Activated CD8-positive, alpha-beta T cell treated with anti-CD3 and anti-CD28 coated beads for 36 hours (primary cell): ENCODE measurements at places on chromosomes 2 and 18. TPM values are rescaled to one million over a fixed set of nuclear protein-coding genes. Genes with fewer than 3 reads are reported as not detected.

The CRYGC gene
- total RNA-seq, result not detected

The CABYR gene
- 1.3 TPM for total RNA-seq

The IL18RAP gene
- 5.8 TPM for total RNA-seq

The CRACDL gene
- total RNA-seq, result 0.09 TPM

- DNase-seq, result no peak
These were observed 20.2 kb upstream of the DLX1 start for GRCh38 chr2:172065111-172065510.

DNA sequence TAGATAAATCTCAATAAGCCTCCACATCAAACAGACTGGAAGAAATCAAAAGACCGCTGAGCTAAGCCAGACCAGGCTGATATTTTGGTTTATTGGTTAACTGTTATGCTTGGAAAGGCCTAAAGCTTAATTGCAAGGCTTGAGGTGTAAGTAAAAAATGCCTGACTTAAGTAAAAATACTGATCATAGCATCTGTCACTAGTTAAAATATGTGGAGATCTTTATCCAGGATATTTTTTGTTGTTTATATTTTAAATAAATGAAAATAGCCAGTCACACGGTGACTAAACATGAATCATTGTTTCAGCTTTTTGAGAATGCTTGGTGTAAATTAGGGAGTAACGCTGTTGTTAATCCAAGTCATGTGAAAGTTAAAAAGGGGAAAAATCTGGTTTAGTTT, 127.9 kb downstream of the THADA start:
- DNase-seq, result no peak

DNA sequence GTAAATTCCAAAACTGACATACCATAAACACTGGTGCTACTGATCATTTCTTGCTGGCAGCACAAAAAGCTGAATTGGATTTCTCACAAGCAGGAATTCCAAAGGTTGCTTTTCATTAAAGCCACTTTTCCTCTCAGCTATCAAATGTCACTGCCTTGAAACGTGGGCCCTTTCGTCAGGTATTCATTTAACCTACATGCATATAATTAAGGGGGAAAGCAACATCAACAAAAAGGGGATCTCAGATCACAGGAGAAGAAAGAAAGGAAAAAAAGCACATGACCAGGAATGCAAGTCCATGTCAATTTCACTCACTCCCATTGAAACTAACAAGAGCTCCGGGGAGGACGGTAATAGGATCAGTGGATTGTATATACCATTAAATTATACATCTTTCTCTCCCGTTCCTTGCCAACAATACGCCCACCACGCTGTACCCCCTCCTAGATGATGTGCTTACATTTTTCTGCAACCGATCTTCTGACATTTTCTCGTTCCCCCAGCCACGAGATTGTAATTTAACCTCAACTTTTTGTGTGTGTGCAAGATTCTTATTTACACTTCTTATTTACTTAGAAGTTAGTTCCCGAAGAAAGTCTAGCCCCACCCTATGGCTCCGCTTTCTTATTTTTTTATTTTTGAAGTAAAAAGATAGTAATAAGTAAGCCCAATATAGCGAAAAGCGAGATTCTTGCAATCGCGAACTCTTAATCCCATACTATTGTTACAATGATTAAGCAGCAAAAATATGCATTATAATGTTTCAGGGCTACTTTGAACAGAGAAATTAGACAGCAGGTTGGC, 725 bp downstream of the FIGN start:
- no peak for DNase-seq

DNA sequence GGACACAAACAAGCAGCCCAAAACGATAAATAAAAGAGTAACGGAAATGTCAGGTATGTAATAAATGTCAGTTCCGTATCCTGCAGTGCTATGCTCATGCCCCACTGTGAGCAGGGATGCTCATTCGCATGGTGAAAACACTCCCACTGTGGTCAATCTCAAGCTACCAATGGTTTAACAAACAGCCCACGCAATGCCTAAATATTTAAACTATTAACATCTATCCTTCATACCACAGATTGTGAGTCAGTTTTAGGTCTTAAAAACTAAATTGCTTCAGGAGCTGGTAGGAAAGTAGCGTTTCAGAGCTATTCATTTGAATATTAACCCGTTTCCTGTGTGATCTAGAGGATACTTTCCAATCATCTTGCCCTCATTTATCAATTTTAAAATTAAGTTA, 207.4 kb downstream of the TCF4 start:
- no peak for DNase-seq

GRCh38 chr2:150531591-150531990, 44.1 kb upstream of the RND3 start:
- no peak for DNase-seq

DNA sequence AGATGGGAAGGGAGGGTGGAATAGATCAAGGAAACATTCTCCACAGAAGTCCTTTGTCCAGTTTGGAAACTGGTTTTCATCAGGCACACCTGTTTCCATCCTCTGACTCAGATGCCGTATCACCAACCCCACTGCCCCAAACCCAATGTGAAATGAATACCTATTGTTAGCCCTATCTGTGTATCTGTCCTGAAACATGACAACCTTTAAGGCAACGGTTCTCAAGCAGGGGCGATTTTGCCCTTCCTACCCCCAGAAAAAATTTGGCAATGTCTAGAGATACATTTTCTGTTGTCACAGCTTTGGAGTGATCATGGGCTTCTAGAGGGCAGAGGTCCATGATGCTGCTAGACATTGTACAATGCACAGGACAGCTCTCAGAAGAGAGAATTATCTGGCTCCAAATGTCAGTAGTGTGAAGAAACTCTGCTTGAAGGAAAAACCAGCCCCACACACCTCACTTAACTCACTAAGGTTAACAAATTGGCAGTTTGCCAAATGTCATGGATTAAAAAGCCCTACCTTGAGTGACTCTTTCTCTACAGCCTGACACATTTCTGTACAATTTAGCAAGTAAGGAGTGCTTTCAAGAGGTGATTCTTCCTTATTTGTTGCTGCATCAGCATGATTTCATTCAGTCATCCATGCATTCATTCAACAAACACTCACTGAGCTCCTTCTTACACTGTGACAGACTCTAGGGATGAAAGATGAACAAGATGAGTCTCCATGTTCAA, 3.4 kb downstream of the SCTR start:
- DNase-seq, result no peak

DNA sequence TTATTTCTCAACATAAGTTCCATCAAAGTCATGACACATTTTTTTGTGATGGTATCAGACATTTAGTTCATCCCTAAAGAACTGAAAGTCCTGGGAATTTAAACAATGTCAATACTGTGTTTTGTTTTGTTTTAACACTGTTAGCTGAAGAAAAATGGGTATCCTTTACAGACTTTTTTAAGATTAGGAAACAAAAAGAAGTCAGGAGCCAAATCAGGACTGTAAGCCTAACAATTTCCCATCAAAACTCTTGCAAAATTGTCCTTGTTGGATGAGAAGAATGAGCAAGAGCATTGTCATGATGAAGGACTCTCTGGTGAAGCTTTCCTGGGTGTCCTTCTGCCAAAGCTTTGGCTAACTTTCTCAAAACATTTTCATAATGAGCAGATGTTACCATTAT, 69.4 kb downstream of the SRD5A2 start:
- DNase-seq, result no peak

DNA sequence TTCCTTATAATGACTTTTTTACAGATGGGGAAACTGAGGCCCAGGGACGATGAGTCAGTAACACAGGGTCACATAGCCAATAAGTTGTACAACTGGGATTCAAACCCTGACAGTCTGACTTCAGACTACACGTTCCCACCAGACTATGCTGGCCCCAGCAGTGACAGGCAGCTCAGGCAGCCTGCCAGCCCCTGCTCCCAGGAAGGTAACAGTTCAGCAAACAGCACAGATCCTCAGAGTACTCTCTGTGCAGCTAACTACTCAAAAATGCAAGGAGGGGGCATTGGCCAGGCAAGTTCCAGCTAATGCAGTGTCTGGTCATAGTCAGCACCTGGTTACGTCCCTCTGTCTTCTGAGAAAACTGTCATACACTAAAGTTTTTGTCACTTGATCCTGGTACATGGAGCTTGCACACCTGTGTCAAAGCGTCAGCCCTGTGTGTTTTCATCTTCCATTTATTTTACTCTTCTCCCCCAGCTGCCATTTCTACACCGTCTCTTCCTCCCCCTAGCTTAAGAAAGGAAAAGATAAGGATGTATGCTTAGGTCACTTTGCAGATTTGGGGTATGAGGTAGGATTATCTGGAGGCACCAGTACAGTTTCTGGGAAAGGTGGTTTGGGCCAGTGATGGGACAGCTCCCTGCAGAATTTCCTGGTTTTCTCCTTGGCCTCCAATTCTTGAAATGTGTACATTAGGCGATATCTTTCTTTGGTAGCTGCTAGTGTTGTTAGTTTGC, 4.5 kb downstream of the SMARCAL1 start:
- no peak for DNase-seq

DNA sequence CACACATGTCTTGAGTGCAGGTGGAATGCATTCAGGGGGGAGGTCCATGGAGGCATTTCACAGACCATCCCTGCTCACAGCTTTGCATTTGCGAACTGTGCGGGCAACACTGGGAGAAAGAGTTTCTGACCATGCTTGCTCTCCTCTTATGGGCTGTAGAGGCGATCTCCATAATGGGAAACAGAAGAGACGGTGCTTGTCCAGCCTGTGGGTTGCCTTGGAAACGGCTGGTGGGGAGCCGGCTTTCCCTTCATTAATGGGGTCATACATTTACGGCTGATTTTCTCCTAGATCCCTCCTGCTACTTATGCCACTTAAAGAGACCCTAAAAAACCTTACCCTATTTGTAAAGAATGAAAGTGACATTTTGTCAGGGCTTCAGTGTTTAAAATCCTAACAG, 147.4 kb downstream of the SOX11 start:
- DNase-seq, result no peak

DNA sequence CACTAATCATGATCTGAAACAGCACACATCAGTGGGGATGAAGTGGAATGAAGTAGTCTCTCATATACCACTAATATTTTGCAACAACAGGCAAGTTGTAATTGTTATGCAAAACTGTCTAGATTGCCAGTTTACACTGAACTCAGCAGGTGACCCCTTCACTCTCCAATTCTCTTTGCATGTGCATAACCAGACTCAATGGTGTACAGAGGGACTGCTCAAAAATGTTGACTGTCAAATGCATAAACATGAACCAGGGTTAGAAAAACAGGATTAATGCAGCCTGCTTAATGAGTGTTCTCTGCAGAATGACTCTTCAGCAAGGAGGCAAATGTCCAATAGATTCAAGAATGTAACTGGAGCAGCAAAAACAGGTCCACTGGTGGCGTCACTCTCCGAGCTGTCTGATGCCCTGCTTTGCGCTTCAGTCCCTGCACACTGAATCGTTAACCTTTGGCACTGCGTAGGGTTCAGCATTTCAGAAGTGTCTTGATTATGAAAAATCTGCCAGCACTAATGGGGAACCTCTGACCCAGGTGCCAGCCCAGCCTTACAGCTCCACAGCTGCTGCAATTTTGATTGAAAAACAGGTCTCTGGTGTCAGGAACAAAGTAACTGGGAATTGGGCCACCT, 209.3 kb downstream of the TDRD15 start:
- DNase-seq, result no peak

GRCh38 chr18:3040881-3041280, 27.9 kb upstream of the LPIN2 start:
- DNase-seq, result no peak

DNA sequence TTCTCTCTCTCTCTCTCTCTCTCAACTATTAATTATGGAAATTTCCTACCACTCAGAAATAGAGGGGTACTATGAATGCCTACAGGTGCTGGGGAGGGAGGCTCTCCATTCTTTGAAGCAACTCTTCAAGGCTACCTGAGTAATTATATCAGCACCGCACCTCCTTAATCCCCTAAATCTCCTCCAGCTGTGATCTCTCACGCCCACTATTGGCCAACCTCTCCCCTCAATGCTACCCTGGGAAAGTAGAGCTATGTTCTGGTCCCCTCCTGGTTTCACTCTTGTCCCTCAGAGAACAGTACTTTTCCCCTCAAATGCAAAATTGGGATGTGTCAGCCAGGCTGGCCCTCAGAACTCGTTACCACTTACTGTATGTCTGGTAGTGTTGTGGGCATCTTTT, 1.6 kb downstream of the MOCOS start:
- DNase-seq, result no peak

DNA sequence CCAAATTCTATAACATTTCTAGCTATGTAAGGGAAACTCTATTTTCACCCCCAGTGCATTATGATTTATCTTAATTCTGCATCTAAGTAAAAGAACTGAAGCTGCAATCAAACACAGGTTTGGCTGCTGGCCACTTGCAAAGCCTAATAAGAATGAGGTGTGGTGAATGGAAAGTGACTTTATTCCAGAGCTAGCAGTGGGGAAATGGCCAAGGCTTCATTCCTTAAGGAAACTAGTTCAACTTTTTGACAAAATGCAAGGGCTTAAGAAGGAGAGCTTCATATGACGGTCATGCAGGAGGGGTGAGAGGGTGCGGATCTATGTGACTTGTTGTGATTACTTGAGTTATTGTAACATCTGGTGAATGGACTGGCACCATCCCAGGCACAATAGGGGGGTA, 1802.0 kb downstream of the SUCLG1 start:
- DNase-seq, result no peak

DNA sequence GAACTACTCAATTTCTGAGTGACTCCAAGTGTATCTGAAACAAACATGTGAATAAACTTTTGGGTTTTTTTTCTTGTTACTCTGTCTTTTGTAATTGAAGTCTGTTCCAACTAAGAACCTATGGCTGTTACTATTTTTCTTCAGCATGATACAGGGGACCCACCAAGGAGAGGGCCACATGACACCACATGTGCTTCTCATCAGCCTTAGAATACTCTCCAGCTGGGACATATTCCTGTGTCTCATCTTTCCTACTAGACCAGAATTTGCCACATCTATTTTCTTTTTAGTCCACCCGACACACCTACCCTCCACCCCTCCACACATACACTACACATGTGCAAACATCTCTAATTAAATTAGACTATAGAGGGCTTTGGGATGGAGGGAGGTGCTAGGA, 191.7 kb upstream of the NDUFV2 start:
- DNase-seq, result no peak

DNA sequence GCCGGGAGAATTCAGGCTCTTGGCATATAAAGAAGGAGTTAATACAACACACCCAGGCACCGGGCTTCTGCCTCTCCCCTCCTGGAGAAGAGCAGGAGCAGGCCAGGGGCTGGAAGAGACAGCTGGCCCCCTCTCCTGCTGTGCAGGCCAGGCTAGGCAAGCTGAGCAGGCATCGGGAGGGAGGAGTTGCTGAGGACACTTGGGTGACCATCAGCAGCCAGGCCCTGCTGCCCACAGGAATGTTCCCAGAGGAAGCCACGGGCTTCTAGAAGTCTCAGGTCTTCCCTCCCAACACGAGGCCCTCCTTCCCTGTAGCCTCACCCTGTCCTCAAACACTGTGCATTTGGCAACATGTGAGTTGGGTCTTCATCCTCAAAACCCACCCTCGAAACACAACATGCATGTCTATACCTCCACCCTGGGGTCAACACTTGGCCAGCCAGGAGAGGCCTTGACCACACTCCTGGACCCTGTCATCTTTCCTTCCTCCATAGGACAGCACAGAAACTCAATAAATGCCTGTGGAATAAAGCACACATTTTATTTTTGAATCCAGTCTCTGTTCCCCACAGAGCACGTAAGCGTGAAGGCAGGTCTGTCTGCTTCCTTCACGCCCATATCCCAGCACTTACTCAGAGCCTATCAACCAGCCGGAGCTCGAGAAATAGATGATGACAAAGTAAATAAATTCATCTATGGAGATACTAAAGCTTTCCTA, 433.8 kb upstream of the ID2 start:
- DNase-seq, result no peak

GRCh38 chr2:231934441-231935206, 8.4 kb upstream of the NPPC start:
- DNase-seq, result no peak

GRCh38 chr2:181462033-181462432, 4.8 kb downstream of the ITGA4 start:
- DNase-seq, result peak; percentile 39
